ENCODE measurements at places on chromosomes 4 and X.

DNA sequence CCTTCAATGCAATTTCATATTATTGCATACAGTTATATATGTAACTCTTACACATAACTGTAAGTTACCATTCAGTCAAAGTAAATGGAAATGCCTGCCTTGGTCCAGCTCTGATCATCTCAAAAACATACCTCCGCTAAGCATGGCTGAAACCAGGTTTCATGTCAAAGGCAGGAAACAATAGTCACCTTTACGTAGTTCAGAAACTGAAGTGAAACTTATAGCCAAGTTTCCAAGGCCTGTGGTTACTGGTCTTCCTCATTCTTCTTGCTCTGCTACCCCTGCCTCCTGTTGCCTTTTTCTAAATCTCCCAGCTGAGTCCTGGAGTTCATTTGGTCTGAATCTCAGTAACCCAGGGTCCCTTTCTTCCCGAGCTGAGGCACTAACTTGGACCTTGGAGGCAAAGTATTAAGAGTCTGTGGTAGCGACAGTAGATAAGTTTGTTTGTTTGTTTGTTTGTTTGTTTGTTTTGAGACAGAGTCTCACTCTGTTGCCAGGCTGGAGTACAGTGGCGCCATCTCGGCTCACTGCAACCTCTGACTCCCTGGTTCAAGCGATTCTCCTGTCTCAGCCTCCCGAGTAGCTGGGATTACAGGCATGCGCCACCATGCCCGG, 30.8 kb downstream of the DAPP1 start:
- no peak for DNase-seq

DNA sequence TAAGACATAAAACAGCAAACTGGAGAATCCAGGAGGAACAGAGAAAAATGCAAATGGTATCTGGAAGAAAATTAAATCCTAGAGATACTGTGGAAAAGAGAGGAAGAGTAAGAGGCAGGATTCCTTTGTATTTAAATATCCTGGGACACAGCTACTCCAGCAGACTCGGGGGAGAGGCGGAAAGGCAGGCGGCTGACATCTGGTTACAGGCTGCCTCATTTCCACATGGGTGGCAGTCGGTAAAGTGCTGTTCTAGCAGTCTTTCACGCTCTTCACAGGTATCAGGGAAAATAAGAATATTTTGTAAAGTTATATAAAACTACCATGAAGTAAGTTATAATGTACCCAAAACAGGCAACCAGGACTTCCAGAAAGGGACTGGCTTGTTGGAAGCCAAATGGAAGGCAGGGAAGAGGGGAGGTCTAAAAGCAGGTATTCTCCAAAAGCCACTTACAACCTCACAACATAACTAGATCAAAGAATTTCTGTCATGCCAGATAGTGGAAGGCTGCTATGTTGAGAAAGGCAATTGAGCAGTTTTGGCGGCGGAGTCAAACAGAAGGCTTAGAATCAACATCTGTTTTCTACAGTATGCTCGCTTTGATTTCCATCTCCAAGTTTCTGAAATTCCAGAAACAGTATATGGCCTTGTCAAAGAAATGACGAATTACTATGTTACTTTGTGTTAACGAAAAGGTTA, 1.3 kb upstream of the TIGD2 start:
- DNase-seq, result peak; percentile 32

GRCh38 chr4:114811564-114812301, 213.1 kb downstream of the UGT8 start:
- DNase-seq, result peak; percentile 5

GRCh38 chrX:151393514-151393913, 3.5 kb upstream of the VMA21 start:
- DNase-seq, result no peak

DNA sequence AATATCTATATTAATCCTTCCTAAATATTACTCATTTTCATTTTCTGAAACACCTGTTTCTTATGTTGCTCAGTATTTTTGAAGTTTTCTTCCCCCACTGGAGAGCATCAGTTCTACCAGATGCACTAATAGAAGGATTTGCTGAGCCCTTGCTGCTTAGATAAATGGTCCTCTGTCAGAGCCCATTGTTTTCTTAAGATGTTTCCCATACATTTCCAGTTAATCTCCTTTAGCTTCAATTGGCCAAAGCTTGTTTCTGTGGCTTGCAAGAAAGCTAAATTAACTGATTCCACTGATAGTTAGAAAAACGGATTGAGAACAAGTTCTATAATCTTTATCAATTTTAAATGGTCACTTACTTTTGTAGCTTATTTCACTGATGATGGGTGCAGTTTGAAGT, 1425.5 kb downstream of the PCDH18 start:
- no peak for DNase-seq

DNA sequence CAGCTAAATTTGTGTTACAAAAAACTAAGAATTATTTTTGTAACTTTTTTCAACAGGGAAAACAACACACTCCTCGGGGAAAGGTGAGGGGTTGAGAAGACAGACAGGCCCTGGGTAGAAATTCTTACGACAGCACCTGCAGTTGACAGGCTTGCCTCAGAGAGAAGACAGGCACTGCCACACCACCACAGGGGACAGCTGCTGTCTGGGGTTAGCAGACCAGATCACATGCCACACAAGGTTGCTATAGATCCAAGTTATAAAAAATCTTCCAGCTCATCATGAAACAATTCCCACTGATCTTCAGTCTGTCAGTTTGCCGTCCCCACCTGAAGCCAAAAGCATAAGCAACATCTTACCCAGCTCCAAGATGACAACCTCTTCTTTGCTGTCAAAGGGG, 143.2 kb upstream of the ZCCHC13 start:
- no peak for DNase-seq

GRCh38 chrX:57929373-57929772, 19.1 kb upstream of the ZXDA start:
- DNase-seq, result no peak

DNA sequence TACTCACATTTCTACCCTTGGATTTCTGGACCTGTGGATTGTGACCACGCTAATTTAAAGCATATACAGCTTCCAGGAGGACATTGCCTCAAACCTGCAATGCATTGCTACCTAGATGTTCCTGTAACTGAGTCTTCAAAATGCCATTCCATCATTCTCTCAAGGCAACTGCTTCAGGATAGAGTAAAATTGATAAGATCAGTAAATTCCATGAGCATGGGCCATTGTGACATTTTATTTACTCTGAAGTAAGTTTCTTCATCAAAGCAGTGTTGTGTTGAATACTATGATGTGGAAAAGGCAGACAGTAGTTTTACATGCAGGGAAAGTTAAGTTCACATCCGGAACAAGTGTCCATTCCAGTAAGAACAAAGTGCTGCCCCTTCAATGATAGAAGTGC, 991.0 kb downstream of the ARAP2 start:
- DNase-seq, result no peak

- DNase-seq, result no peak
Observed at GRCh38 chr4:158203436-158203835, 6.8 kb upstream of the TMEM144 start.

- no peak for DNase-seq
Observed at GRCh38 chr4:118381902-118382301, 29.1 kb upstream of the PRSS12 start.

DNA sequence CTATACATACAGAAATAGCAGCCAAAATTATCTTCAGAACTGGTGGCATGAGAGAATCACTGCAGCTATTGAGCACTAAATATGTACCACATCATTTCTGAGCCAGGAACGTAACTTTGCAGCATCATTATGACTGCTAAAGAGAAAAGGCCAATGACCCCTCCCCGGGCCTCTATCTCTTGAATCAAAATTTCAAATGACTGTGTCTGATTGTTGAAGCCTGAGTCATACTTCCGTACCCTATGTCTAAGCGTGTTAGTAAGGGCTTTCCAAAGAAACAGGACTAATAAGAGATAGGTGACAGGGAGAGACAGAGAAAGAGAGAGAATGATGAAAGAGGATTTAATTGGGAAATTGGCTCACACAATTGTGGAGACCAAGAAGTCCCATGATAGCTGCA, 445.5 kb upstream of the SPANXN1 start:
- no peak for DNase-seq

- no peak for DNase-seq
Observed at GRCh38 chr4:113316879-113317278, 267.4 kb downstream of the ANK2 start.

DNA sequence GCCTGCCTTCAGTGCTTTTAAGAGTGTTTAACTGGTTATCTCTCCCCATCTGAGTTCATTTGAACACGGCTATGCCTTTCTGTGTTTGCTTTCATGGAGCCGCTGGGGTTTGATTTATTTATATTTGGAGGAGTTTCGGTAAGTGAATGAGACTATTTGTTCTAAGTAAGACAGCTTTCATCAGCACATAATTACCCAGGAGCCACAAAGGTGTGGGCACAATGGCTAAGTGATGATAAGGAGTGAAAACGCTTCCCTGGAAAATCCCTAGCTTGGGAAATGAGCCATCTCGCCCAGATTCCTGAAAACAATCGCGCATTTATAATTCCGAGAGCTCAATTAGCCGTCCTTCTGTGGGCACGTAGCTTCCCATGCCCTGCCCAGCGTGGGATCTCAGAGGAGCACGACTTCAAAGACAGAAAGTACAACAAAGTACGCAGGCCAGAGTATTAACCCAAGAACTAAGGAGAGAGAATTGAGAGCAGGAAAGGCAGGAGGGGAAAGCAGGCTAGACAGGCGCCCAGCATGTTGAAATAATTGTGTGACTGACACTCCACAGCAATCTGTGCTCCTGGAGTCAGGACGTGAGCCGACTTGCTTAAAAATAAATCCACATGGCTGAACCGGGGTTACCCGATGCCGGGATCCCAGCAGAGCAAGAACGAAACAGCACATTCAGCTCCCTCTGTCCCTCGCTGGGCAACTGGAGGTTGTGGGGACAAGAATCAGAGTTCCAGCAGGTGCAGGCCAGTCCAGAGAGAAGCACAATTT, 99.0 kb downstream of the DHRSX start:
- peak; percentile 54 for DNase-seq

- no peak for DNase-seq
Observed at GRCh38 chrX:141314441-141314840, 72.1 kb upstream of the SPANXC start.

DNA sequence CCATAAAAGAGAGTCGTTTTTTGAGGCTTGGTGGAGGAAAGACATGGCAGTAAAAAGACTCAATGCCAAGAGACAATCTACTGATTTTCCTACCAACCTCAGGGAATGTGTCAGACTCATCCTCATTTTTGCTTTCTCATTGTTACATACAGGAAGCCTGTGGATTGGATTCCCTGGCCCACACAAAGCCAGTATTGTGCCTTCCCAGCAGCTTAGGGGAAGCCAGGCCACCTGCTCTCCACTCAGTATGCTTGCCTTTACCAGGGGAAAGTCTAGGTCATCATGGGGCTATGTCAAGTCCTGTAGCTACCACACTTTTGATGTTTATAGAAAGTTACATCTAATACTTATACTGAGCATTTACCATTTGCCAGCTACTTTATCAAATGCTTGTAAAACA, 11.0 kb downstream of the BMX start:
- DNase-seq, result no peak

- DNase-seq, result no peak
Observed at GRCh38 chrX:139914421-139914820, 18.4 kb downstream of the ATP11C start.

DNA sequence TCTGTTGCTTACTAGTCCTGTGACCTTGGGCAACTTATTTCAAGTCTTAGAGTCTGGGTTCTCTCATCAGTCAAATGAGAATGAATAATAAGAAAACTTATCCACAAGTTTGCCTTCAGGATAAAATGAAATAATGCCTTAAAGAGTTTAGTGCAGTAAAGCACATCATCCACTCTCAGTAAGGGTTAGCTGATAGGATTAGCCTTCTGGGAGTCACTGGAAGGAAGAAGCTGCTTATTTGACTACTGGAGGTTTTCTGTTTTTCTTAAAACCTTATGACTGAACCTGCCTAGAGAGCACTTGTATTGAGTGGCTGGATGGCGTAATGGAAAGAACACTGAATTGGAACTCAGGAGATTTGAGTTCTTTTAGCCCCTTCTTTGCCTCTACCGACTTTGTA, 1.8 kb downstream of the RNF128 start:
- no peak for DNase-seq

GRCh38 chr4:38703635-38704034, 39.6 kb downstream of the KLF3 start:
- DNase-seq, result no peak

GRCh38 chrX:148310426-148311165, 189.8 kb upstream of the AFF2 start:
- DNase-seq, result no peak

DNA sequence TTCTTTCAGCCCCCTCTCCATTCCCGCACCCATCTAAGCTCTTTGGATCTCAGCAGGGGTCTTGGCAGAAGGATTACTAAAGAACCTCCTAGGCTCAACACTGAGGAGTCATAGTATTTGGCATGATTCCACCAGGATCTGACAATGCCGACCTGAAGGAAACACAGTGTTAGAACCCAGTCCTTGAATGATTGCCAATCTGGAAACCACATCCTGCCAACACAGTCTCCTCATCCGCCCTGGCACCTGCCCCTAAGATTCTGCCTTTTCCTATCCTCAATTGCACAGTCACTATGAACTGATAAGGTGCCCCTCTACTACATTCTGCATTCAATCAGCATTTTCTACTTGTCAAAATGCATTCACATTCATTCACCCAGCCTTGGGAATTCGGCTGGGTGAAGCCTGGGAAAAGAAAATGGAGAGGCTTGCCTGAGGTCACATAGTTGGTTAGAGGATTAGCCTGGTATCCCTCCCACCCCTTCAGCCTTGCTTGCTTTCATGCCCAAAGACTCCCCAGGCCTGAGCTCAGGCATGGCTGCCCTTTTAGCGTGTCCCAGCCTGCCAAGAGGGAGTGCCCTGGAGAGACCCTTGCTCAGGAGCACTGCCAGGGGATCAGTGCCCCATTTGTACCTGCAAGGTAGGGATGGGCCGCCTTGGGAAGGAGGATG, 2.2 kb upstream of the CLDN2 start:
- DNase-seq, result no peak

GRCh38 chr4:122783301-122784215, 43.1 kb upstream of the FGF2 start:
- DNase-seq, result no peak

DNA sequence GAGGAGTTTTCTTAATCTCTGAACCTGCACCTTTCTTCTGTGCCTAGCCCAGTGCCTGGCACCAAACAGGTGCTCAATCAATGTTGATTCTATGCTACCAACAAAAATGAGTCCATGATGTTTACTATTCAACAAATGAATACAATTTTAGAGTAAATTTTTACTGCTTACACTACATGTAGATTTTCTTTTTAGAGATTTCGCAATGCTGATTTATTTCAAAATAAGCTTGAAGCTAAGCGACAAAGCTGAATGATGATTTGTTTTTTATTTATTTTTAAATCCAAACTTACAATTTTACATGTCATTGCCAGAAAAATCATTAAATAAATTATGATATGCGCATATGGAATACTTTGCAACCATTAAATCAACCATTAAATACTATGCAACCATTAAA, 55.7 kb downstream of the AR start:
- no peak for DNase-seq

GRCh38 chr4:95411371-95412088, 137.2 kb downstream of the UNC5C start:
- DNase-seq, result no peak

DNA sequence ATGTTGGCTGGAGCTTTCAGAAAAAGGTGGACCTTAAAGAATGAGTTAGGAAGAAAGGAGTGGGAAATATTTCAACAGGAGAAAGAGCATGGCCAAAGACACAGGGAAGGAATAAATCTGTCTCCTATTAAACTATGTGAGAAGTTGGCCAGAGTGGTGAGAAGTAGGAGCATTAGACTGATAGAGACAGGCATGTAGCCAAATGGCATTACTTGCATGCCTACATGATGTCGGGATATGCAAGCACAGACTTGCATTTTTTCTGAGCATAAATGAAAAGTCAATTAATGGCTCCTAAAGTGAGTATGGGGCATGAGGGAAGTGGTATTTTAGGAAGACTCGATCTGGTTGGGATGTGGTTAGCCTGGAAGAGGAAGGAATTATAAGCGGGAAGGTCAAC, 279.6 kb upstream of the PITX2 start:
- DNase-seq, result no peak

Measured in right kidney (tissue), 9 donors.